SJSA1 (cell line): ENCODE measurements at places on chromosomes 6 and 20.

DNA sequence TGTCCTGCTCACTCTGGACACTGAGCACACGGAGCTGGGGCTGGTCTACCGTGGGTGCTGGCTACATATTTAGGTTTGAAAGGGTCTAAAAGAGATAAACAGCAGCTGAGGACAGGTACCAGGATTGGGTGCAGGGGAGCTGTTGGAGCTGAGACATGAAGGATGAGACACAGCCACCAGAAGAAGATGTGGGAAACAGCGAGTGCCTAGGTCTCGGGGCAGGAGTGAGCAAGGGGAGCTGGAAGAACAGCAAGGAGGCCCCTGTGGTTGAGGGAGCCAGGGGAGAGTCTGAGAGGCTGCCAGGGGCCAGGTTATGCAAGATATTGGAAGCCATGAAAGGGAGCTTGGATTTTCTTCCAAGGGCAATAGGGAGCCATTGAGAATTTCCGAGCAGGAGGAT lies 434.0 kb upstream of the SULF2 start:
- no peak for DNase-seq

DNA sequence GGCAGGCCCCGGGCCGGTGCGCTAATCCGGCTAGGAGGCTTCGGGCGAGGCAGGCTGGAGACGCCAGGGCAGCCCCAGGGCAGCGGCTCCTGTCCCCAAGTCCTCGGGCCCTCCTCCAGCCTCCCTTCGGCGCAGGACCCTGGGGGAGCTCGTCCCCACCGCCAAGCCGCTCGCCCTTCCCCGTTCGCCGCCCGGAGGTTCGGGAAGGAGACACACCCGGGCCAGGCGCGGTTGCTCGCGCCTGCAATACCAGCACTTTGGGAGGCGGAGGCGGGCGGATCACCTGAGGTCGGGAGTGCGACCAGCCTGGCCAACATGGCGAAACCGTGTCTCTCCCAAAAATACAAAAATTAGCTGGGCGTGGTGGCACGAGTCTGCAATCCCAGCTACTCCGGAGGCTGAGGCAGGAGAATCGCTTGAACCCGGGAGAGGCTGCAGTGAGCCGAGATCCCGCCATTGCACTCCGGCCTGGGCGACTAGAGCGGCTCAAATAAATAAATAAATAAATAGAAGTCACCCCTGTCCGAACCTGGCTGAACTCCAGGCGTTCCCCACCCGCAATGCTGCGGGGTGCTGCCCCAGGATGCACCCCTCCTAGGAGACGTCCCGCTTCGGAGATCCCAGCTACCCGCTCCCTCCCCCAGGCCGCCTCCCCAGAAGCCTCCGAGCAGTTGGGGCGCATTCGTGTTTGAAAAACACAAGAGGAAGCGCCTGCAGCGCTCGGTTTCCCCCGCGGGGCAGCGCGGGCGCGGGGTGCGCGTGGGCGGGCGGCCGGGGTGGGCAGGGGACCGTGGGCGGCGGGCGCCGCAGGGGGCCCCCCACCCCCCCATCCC lies 27.5 kb downstream of the SERPINB9 start:
- no peak for DNase-seq

GRCh38 chr6:164099269-164099865 lies 684.8 kb downstream of the QKI start:
- DNase-seq: no peak

GRCh38 chr6:44269921-44270525 lies at the start of gene TMEM151B:
TMEM151B (plus strand) TSS chr6:44270450; CDS start chr6:44270743, 293 bp downstream.
- no peak for DNase-seq

- no peak for DNase-seq
These were observed 7.4 kb downstream of the LY86 start for GRCh38 chr6:6595952-6596351.

DNA sequence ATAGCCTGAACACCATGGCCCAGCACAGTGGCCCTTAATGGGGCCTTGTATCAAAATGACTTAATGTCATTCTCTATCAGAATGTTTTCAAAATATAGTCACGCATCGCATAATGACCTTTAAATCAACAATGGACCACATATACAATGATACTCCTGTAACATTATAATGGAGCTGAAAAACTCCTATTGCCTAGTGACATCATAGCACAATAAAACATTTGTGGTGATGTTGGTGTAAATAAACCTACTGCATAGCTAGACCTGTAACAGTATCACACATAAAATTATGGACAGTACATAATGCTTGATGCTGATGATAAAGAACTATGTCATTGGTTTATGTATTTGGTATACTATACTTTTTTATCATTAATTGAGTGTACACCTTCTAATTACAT lies 9.3 kb downstream of the ELOVL5 start:
- DNase-seq: no peak

GRCh38 chr6:37713529-37714119 lies 15.9 kb upstream of the MDGA1 start:
- peak; percentile 57 for DNase-seq

- no peak for DNase-seq
These were observed 27.0 kb downstream of the STK4 start for GRCh38 chr20:44993343-44993742.

- DNase-seq: no peak
These were observed 79.4 kb downstream of the GFOD1 start for GRCh38 chr6:13407709-13408695.

GRCh38 chr6:16302721-16303552 lies 64.5 kb downstream of the GMPR start:
- no peak for DNase-seq

GRCh38 chr6:33112148-33112547 lies 36.4 kb downstream of the HLA-DPB1 start:
- peak; percentile 25 for DNase-seq

- no peak for DNase-seq
These were observed 22.0 kb upstream of the QKI start for GRCh38 chr6:163392533-163392932.

DNA sequence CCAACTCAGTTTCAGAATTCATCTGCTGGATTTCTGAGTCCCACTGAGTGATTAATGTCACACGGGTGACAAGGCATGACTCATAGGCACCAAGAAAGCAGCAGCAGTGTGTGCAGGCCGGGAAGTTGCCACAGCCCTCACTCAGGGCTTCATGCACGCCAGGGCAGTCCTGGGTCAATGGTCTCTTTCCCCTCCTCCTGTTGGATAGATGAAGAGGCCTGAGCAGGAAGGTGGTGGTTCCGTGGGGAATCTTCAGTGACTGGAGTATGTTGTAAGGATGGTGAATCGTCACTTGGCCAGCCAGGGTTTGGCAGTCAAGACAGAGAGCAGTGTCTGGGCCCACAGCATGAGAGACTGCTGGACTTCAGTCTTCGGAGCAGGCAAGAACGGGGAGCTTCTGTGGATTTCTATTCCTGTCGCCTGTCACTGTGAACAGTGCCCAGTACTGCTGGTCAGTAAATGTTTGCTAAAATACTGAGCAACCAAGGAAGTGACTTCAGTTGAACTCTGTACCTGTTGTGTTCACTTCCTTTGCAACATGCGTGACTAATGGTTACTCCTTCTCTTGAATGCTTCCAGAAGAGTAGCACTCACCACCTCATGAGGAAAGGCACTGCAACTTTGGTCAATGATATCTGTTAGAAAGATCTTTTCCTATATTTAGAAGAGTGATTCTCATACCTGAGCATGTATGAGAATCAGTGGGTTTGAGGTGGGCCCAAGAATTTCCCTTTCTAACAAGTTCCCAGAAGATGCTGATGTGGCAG lies 62.0 kb upstream of the CD93 start:
- DNase-seq: peak; percentile 76

- DNase-seq: no peak
These were observed at the start of gene BMP7 for GRCh38 chr20:57266291-57267157. BMP7 (minus strand) TSS chr20:57266641; CDS start chr20:57266122, 519 bp downstream.

- DNase-seq: no peak
These were observed 22.4 kb upstream of the RIMS4 start for GRCh38 chr20:44832724-44833123.

GRCh38 chr6:37806213-37806612 lies 13.3 kb upstream of the ZFAND3 start:
- no peak for DNase-seq

DNA sequence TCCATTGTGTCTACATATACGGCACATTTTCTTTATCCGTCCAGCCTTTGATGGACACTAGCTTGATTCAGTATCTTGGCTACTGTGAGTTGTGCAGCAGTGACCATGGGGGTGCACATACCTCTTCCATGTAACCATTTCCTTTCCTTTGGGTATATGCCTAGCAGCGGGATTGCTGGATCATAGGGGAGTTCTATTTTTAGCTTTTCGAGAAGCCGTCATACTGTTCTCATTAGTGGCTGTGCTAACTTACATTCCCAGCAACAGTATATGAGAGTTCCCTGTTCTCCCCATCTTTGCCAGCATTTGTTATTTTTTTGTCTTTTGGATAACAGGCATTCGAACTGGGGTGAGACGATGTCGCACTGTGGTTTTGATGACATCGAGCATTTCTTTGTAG lies 395.0 kb downstream of the SMOC2 start:
- no peak for DNase-seq

- DNase-seq: no peak
These were observed 133.9 kb downstream of the BTBD9 start for GRCh38 chr6:38505826-38506225.

DNA sequence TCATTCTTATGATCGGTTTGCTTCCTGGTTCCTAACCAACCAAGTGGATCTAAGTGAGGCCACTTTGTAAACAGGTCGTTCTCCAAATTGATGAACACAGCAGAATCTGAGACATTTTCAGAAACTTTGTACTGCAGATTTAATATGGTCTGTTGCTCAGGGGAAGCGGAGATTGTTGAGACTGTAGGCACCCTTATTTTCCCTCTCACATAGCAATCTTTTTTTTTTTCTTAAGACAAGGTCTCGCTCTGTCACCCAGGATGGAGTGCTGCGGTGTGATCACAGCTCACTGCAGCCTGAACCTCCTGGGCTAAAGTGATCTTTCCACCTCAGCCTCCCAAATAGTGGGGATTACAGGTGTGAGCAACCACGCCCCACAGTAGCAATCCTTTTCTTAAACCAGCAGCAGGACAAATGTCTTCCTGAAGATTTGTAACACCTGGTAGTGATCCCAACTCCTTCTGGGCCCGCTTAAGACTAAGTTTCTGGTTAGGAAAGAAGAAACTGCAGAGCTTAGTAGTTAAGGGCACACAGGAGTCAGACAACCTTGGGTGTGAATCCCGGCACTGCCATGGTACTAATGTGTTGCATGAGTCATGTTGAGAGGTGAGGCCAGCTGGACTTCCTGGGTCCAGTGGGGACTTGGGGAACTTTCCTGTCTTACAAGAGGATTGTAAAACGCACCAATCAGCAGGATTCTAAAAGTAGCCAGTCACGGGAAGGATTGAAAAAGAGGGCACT lies 48.4 kb upstream of the EZR start:
- DNase-seq: no peak

DNA sequence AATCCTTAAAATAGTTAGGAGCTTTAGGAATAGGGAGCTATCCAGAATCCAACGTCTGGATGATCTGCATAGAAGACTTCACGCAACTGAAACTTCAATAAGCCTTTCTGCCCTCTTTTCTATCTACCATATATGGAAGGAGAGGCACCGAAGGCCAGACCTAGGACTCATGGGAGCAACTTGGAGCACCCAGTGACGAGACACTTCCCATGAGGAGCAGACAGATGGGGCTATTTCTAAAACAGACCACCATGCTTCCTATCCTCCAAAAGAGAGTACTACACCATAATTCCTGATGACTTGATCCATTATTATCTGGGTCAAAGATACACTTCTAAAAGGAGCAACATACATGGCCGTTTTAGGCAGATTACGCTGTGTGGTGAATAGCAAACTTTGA lies 6.0 kb downstream of the RPP40 start:
- no peak for DNase-seq

DNA sequence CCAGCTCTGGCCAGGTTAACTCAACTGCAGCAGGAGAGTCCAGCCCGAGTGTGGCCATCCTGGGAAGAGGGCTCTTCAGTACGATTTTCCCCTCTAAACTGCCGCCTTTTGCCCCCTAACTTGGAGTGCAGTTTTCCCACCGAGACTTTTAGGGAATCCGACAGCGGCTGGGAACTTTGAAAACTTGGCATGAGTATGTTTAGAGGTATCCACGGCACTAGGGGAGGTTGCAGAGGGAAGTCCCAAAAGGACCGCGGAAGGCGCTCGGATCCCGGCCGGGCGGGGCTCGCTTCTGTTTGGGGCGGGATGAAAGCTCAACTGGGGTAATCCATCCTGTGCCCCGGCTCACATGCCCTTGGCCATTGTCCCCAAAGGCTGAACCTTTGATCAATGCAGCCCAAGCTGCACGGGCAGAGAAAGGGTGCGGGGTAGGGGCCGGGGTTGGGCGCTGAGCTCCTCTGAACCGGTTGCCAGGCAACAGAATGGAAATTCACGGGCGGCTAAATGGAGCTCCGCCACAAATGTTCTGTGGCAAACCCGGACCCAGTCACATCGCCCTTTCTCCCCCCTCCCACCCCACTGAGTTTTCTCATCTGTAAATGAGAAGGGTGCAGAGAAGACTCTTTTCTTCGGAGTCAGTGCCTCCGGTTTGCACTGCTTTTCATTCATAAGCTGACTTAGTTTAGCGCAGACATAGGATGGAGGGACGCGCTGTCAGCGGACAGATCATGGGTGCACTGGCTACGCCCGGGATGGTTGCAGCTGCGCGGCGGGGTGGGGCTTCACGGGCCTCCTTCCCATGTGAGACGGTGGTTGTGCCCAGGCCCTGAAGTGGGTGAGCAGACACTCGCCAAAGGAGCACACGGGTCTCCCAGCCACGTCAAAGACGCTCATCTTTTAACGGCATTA lies 2.3 kb downstream of the BMP6 start:
- no peak for DNase-seq

DNA sequence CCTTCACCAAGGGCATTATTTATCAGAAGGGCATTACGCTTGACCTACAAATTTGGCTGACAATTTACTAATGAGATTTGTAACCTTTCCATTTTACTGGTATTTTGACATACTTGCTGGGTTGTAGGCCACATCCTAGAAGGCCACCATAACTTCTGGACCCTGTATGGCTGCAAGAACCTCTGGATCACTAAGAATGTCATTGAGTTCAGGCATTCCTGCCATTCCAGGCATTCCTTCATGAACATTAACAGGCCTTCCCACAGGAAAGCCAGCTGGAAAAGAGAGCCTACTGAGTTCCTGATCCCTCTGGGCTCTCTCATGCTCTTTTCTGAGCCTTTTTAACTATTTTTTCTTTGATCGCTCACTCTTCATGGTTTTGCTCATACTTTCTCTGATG lies 28.4 kb upstream of the SLC35A1 start:
- no peak for DNase-seq

DNA sequence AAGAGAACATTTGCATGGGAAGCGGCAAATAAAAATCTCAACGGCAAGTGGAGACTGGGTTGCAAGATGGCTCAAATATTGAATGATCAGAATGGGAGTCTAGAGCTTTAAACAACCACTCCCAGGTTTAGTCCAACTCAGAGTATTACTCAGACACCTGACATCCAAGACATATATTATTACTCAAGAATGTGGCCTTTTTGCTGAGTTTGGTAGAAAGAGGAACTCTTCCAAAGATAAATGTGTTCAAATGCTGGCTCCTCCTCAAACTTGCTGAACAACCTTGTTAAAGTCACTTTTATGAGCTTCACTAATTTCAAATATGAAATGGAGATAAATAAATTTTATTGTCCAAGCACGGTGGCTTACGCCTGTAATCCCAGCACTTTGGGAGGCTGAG lies 77.8 kb downstream of the ESR1 start:
- no peak for DNase-seq

- DNase-seq: peak; percentile 93
These were observed at the start of gene TMEM242 for GRCh38 chr6:157323255-157323965. TMEM242 (minus strand) TSS chr6:157323519; CDS start chr6:157323499, 20 bp downstream.

GRCh38 chr20:24667689-24668383 lies 198.4 kb downstream of the SYNDIG1 start:
- DNase-seq: no peak
